ENCODE measurements at places on chromosomes 3 and 15.
A peak's percentile ranks its signal among the peaks of the same experiment; 100 is the strongest.

GRCh38 chr3:62496503-62496902 lies 123.2 kb upstream of the FEZF2 start:
- DNase-seq = no peak

- DNase-seq = no peak
Observed at GRCh38 chr3:105430455-105430854, 63.7 kb downstream of the ALCAM start.

DNA sequence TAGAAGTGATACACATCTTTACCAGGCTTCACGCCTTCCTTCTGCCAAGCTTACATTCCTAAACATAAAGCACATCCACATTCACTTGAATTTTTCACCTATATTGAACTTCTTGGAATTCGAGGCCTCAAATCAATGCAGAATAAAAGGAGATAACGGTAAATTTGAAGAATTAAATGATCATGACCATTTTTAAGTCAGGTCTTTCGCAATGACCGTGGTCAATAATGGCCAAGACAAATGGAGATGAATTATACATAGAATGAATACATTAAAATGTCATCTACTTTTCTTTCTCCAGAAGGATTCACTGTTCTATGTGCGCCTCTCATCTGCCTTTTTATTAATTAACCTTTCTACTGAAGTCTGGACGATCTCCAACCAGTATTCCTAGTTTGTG lies 5.3 kb upstream of the GOLGA8A start:
- DNase-seq = no peak

- DNase-seq = no peak
Observed at GRCh38 chr15:68371851-68372250, 60.1 kb downstream of the ITGA11 start.

DNA sequence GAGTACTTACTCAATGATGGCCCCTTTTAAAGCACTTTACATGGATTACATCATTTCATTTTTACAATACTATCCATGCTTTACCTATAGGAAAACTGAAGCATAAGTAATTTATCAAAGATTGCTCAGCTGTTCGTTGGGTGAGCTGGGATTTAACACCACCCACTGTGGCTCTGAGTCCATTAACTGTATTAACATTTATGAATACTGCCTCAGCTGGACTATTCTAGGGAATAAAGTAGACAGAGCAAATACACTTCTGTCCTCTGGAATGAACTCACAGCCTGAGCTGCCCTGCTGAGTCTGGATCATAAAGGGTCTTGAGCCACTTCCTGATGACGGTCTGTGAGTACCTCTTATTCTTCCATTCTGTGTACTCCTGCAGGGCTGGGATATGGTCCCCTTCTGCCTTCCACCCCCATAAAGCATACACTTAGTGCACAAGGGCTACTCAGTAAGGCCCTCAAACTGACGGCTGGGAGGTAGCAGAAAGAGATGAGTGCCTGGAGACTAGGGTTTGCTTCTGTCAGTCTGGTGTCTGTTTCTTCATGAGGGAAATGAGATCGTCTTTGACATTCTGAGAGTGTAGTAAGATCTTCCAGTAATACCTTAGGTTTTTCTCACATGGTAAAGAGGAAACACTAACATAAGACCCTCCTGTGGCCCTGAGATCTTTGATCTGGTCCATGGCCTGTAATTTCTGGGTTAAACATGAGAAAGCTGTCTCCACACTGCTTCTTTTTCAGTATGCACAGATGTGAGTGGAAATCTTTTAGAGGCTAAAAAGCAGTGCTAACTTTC lies 12.6 kb upstream of the ST6GAL1 start:
- DNase-seq = peak; percentile 11

GRCh38 chr3:161556941-161557340 lies 60.3 kb downstream of the OTOL1 start:
- DNase-seq = no peak

DNA sequence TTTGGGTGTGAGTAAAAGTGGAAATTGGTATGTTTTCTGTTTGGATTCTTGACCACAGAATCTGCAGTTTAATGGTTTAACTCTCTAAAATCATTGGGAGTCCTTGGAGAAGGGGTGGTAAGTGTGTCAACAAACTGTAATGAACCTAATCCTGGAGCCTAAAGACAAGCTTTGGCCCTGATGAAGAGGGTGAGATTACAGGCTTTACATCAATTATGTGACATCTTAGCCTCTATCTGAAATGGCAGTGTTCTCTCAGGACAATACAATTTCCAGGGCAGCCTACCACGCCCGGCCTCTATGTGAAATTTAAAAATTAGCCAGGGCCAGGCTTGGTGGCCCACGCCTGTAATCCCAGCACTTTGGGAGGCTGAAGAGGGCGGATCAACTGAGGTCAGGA lies 4.3 kb upstream of the PKM start:
- DNase-seq = no peak

- peak; percentile 79 for DNase-seq
Observed at GRCh38 chr3:146326875-146327543, 76.1 kb upstream of the PLSCR4 start.

GRCh38 chr3:21952856-21953255 lies 201.8 kb upstream of the ZNF385D start:
- no peak for DNase-seq

- no peak for DNase-seq
Observed at GRCh38 chr15:101139986-101140696, 111.7 kb downstream of the CHSY1 start.

GRCh38 chr15:75237316-75237982 lies 20.7 kb upstream of the GOLGA6C start:
- no peak for DNase-seq

- peak; percentile 52 for DNase-seq
Observed at GRCh38 chr15:77870195-77871065, 207.1 kb downstream of the TBC1D2B start.

GRCh38 chr3:42216931-42217333 lies 49.1 kb downstream of the CCK start:
- peak; percentile 34 for DNase-seq

DNA sequence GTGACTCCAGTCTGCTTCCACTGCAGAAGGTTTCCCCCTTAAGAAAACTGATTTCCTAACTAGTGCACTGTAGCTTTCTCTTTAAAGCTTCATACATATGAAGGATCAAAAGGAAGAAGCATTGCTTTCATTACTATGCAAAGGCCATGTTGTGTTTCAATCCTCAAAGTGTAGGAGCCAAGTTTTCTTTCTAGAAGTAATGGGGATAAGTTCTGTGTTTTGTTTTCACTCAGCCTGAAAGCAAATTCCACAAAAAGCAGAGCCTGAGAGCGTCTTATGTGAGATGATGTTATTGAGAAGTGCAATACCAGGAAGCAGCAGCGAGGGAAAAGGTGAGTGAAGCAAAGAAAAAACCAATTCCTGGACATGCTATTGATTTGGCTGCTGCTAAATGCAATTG lies 99.7 kb downstream of the GMNC start:
- no peak for DNase-seq

GRCh38 chr3:177904621-177905020 lies 631.6 kb upstream of the KCNMB2 start:
- DNase-seq = no peak

DNA sequence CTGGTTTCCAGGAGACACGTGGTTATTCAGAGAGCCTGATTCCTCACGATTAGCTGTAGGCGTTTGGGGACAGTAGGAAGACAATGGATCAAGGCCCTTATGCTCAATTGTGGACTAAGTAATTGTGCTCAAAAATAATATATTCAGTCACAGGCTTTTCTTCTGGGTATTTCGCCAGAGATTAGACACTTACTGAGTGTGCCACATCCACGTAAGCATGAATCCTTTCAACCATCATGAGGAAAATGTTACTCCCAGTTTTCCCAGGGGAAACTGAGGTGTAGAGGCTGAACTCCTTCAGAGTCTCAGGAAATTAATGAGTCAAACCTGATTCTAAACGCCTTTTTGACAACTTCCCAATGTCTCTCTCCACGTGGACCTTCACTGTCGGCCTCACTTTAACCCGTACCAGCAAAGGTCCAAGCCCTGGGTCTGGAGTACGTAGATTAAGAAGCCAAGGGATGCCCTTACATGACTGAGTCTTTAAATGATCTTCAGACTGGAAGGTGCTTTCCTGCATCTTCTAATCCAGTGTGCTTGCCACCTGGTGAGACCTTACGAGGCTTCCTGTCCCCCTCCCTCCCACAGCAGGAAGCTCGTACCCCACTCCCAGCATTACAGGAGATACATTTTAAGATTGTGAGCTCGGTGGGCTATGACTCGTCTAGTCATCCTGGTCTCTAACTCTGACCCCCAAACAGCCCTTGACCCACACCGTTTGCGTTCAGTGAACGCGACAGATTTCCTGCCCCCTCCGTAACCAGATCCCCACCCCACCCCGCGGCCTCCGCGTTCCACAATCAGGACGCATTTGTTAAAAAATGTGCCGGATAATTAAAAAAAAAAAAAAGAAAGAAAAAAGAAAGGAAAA lies 1.7 kb downstream of the PKM start:
- DNase-seq = no peak
